NCI-H2081 (cell line): ENCODE measurements at places on chromosomes 11 and 22.

DNA sequence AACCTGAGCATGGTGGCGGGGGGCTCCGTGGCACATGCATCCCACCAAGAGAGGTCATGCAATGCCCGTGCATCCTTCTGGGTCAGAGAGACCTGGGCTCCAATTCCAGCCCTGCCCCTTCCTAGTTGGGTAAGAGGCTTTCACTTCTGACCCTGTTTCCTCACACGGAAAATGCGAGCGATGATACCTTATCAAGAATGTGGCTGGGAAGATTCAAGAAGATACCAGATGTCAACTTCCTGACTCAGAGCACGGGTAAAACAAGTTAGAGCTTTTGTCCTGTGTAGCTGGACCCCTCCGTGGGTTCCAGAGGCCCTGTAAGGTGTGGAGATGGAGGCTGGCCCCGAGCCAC, 8.7 kb upstream of the DGKZ start:
- no peak for DNase-seq

- DNase-seq = no peak
These were observed 2.0 kb downstream of the PRCP start for GRCh38 chr11:82898241-82898640.

GRCh38 chr11:114073007-114073827, 13.7 kb downstream of the ZBTB16 start:
- DNase-seq = no peak

DNA sequence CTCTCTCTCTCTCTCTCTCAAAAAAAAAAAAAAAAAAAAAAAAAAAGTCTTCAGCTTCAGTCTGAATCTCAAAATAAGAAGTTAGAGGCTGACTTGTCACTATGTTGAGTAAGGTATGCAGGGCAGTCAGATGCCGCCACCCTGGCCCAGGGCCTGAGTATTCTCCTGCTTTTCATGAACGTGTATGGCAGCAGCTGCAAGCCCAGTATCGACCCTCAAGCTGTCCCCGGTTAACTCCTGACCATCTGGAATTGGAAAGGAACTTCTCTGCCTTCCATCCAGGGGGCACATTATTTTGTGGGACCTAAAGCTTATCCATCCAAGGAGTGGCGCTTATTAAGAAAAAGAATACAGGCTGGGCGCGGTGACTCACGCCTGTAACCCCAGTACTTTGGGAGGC, 11.4 kb downstream of the MRGPRD start:
- no peak for DNase-seq

DNA sequence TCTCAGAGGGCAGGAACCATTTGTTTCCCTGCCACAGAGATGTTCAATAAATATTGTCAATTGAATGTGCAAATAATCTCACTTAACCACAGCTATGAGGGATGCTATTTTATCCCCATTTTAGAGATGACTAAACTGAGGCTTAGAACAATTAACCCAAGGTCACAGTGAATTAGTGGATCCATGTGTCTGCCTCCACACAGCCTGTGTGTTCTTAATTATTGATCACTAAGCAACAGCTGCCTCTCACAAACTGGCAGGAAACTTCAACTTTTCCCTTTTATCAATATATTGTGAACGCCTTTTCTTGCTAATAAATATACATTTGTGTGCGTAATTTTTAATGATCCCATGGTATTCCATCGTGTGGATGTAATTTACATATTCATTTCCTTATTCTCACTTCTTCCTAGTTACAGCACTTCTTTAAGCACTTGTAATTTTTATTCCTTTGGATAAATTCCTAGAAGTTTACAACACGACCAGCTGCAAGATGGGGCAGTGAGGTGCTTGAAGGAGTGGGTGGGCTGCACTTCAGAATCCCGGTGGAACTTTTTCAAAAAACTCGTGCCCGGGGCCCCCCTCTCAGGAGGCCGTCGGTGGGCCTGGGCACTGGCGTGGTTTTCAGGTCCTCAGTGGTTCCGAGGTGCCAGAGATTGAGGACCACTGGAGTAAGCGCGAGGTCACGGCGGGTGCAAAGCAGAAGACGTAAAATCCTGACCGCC, 915 bp upstream of the SREBF2 start:
- DNase-seq = no peak

DNA sequence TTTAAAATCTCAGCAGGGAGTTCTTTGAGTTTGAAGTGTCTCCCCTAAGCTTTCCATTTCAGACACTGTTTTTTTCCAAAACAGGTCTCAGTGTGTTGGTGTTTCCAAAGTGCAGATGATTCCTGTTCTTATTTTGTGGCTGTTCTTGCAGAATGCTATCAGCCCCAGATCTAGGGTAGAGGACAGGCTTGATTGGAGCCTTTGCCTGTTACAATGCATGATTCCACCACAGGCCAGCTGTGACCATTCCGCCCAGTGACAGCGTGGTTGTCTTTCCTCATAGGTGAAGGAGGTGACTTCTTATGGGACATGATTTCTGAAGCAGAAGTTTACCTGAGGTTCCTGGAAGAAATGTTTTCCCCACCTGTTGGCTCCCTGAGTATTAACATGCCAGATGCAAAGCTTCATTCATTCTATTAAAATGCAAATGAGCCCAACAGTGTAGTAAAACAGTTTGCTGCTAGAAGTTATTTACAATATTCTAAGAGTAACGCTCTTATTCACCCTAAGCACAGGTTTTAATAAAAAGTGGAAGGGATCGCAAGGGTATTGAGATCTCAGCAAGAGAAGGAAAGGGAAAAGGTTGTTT, 36.9 kb upstream of the BIRC3 start:
- no peak for DNase-seq

GRCh38 chr11:48019217-48019584, 38.8 kb downstream of the PTPRJ start:
- no peak for DNase-seq

DNA sequence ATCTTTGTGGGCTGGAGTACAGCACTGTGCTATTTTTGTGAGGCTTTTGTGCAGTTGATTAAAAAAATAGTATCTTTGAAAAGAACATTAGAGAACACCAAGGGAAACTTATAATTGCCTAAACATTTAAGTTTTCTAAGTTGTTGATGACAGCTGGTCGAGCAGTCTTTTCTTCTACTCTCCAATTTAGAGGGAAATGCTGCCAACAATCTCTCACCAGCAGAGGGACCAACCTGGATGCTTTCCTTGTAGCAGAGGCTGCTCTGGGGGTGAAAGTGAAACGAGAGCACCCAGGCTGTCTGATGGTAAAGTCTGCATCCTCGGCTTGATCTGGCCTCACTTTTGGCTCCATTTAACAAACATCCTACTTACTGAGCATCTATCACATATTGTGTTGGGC, 1286.5 kb upstream of the TENM4 start:
- DNase-seq = no peak

- peak; percentile 82 for DNase-seq
These were observed 605.6 kb downstream of the SOX6 start for GRCh38 chr11:15750535-15751308.

- no peak for DNase-seq
These were observed 365.3 kb downstream of the CTTN start for GRCh38 chr11:70763606-70764005.

- no peak for DNase-seq
These were observed 419 bp downstream of the ANKRD54 start for GRCh38 chr22:37843741-37844089.

DNA sequence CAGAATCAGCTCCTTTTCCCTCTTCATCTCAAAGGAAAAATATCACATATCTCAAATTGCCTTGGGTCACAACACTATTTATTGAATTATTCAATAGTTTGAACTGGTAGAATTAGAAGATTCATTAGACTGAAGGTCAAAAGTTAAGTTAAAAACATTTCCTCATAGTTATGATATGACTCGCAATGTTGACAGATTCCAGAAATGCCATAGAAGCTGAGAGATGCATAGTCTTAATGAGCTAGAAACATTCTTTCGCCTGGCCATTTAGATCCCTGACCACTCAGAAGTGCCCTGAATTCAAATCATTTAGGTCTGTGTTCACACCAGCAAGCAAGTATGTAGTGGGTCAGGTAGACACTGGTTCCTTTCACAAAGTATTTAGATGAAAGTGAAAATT, 44.4 kb downstream of the FAT3 start:
- no peak for DNase-seq

DNA sequence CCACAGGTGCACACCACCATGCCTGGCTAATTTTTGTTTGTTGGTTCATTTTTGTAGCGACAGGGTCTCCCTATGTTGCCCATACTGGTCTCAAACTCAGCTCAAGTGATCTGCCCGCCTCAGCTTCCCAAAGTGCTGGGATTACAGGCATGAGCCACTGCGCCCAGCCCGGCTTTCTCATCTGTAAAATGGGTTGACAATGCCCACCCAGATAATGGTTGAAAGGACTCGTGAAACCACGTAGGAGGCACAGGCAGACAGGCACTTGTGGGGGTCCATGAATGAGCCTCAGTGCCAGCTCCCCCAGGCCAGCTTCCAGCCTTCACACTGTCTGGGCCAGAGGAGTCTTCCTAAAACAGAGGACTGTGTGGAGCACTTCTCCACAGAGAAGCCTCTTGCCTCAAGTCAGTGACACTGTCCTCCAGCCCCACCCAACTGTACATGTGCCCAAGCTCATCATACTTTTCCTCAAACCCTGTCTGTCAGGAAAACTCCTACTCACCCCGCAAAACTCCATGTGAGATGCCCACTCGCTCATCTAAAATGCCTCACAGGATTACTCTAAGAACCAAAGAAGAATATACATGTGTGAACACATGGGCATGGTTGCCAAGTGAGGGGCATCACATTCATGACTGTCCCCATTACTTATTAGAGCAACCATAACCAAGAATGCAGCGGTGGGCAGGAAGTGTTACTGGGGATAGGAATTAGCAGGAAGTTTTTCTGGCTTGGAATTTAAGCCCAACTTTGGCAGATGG, 32.1 kb upstream of the WNT7B start:
- no peak for DNase-seq

DNA sequence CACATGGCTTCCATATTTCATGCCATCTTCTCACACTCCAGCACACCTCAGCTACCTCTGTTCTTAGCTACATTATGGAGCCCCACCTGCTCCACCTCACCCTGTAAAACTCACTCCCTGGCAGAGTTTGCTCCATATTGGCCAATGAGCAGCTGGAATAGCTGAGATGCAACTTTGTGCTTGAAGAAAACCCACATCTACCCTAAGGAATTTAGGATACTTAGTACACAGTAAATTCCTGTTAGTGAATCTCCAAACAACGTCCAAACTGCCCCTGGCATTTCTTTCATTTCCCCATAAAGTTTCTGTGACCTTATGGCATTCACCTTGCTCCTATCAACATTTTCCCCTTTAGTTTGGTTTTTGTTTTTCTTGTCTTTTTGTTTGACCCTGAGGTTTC, 2.2 kb upstream of the VWCE start:
- no peak for DNase-seq

DNA sequence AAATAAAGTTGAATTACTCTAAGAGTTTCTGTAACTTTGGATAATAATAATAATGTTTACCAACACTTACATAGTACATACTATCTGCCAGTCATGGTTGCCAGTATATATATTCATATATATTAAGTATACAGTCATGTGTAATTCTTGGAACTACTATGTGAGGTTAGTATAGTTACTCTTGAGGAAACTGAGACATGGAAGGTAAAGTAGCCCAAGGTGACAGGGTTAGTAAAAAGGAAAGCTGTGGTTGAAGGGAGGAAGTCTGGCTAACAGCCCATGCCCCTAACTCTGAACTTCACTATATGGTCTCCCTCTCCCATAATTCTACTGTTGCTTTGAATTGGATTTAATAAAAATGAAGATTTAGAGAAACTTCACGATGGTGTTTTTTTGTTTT, 24.9 kb downstream of the FDX1 start:
- no peak for DNase-seq

DNA sequence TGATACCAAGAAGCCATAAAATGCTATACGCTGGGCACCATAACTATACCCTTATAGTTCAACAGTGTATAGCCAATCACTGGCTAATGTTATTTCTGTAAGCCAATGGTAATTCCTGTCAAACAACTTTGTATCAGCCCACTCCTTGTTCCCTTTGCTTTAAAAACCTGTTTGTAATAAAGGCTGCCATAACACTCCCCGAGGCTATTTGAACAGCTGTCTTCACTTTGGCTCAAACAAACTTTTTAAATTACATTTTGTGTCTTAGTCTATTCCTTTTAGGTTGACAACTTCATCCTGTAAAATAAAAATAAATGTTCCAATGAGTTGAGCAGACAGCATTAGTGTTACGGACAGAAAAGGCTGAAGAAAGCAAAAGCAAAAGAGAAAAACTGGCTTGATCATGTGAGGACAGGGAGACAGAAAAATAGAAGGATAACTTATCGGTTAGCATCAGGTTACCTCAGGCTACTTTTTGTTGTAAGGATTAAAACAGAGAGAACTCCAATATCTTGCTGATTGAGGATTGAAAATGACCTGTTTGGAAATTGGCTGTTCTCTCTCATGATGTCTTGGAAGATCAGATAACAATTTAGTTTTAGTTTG, 95.0 kb downstream of the AASDHPPT start:
- peak; percentile 24 for DNase-seq

DNA sequence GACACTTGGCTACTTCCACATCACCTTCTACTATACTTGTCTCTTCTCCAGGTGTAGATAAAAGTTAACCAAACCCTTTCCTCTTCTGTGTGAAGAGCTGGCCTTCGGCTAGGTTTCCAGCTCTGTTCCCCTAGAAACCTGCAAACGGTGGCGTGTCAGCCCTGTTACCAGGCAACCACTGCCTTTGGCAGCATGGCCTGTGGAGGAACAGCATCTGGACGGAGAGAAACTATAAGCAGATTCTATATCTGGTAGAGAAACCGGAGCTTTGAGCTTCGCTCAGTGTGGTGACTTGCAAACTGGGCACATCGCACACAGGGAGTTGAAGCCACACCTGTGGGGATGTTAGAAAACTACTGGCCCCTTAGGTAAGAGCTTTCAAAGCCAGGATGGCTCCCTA, 35.9 kb downstream of the ARAP1 start:
- DNase-seq = peak; percentile 26

DNA sequence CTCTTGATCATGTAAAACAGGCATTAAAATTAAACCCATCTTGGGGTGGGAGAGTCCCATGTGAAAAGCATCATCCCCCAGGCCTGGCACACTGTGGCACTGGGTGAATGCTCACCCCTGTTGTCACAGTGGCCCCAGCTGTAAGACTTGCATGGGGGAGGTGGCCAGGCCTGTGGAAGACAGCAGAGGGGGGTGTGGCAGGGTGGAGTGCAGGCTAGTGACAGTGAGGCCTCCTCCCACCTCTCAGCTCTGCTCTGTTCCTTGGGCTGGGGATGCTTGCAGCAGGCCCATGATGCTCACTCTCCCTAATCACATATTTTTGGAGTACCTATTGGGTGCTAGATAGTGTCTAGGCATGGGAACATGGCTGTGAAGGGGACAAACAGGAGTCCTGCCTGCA, 10.1 kb upstream of the OSBPL5 start:
- DNase-seq = no peak

GRCh38 chr11:46160100-46160499, 38.8 kb upstream of the PHF21A start:
- DNase-seq = no peak

- no peak for DNase-seq
These were observed 42.6 kb downstream of the FAM83F start for GRCh38 chr22:40037320-40037719.
